ENCODE measurements at places on chromosomes 1 and 21.

- no peak for DNase-seq
Measured at GRCh38 chr1:214837376-214837775, 234.4 kb downstream of the CENPF start.

DNA sequence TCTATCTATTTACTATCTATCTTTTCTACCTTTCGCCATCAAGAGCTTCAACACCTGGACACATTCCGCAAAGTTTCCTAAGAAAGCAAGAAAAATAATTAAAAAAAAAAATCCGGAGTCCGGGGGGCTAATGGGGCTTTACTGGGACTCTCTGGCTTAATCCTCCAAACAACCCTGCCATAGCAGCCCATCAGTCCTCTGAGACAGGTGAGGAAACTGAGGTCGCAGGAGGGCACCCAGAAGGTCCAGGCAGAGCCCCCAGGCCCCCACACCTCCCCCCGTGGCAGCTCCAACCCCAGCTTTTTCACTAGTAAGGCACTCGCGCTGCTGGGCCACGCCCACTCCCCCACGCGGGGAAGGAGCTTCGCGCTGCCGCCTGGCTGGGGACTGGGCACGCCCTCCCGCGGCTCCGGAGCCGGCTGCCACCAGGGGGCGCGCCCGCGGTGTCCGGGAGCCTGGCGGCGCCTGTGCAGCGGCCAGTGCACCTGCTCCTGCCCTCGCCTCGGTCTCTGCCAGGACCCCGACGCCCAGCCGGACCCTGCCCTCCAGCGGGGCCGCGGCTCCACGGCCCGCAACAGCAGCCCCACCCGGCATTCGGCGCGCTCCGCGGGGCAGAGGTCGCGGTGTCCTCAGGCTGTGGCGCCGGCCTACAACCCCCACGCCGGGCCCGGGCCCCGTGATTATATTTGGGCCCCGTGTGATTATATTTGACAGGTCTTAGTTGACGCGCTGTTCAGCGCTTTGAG, 54.1 kb upstream of the SAMD11 start:
- DNase-seq: peak; percentile 78

GRCh38 chr1:2052054-2052679, 2.0 kb downstream of the PRKCZ start:
- DNase-seq: no peak

DNA sequence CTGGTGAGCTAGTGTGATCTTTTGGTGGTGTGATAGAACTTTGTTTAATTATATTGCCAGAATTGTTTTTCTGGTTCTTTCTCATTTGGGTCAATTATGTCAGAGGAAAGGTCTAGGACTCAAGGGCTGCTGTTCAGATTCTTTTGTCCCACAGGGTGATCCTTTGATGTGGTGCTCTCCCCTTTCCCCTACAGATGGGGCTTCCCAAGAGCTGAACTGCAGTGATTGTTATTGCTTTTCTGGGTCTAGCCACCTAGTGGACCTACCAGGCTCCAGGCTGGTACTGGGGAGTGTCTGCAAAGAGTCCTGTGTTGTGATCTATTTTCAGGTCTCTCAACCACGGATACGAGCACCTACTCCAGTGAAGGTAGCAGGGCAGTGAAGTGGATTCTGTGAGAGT, 25.9 kb upstream of the CD84 start:
- no peak for DNase-seq

DNA sequence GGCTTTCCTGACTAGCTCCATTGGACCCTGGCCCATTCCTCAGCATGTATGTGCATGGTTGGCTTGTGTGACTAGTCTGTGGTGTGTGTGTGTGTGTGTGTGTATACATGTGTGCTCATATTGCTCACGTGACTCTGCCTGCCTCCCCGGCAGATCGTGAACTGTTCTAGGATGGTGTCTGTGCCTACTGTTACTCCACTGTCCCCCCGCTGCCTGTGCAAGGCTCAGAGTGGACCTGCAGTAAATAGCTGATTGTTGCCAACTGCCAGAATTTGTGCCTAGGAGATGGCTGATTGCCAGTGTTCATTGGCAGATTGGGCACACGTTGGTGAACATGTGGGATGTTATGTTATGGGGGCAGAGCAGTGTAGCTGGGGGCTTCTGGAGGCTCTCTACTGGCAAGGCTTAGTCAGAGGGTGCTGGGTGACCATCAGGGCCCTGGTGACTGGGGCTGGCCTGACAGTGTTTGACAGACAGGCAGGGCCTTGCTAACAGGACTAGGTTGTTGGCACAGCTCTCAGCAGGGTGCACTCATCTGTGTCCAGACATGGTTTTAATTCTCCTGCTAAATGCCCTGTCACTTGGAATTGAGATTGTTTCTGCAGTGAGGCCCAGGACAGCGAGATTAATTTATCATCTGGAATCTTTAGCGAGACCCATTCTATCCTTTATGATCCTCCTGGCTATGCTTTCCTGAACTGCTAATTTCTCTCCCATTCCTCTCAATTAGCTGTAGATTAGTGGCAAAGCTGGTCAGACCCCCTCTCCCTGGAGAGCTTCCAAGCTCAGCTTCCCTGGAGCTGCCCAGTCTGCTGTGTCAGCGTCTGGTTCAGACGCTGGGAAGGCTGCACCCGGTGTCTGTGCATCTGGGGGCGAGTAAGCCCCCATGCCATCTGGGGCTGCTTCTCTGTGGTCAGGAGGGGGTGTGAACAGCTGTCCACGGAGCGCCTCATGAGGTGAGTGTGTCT, 20.8 kb downstream of the SLC6A17 start:
- no peak for DNase-seq

DNA sequence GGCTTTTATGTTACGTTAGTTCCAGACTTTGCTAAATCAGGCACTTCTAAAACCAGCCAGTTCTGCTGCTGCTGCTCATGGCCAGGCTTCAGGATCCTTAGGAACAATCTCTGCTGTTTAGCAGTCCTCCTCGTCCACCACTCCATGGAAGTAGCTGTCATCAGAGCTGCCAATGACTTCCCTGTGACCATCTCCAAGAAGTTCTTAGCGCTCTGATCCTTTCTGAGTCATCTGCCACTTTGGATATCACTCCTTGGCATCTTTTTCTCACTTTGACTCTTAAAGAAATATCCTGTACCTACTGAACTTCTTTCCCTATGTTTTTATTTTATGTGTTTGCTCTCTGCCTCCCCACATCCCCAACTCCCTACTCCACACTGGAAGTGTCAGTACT, 14.7 kb upstream of the IRF2BP2 start:
- DNase-seq: no peak

DNA sequence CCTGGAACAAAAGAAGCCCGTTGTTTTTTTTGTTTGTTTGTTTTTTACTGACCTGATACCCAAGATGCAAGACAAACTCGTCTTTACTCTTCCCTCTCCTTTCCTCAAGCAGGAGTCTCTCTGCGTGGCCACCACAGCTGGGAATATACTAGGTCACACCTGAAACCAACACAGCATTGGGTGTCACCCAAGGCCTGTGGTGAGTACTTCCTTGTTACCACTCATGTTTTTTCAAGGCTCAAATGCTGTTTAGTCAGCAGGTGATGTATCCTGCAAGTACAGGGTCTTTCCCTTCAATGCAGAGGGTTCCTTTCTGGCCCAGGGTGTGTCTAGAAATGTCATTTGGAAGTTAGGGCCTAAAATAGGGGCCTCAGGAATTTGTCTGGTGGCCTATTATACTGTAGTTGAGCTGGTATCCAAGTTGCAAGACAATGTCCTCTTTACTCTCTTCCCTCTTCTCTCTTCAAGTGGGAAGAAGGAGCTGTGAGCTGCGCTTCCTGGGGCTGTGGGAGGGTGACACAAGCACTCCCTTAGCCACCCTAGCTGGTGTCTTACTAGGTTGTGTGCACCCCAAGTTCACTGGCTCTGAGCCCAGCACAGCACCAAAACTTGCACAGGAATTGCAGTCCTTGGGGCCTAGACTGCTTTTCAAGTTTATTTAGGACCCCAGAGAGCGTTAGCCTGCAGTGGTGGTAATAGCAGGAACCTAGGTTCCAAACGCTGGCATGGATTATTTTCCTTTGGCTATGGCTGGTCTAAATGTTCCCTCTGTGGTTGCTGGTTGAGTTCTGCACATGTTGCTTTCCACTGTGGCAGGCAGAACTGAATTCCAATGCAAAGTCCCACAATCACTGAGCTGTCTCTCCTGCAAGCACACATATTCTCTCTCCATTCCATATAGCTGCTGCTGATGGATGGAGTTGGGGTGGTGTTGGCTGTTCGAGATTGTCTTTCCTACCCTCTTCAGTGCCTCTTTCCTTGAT, 91.4 kb upstream of the LYPLAL1 start:
- no peak for DNase-seq

Data from HEK293T (cell line).